Stimulated activated CD8-positive, alpha-beta memory T cell treated with anti-CD3 and anti-CD28 coated beads, Interleukin-2, amount 100 ng/mL, for 48 hours (primary cell): ENCODE measurements at places on chromosomes 6 and 20.

DNA sequence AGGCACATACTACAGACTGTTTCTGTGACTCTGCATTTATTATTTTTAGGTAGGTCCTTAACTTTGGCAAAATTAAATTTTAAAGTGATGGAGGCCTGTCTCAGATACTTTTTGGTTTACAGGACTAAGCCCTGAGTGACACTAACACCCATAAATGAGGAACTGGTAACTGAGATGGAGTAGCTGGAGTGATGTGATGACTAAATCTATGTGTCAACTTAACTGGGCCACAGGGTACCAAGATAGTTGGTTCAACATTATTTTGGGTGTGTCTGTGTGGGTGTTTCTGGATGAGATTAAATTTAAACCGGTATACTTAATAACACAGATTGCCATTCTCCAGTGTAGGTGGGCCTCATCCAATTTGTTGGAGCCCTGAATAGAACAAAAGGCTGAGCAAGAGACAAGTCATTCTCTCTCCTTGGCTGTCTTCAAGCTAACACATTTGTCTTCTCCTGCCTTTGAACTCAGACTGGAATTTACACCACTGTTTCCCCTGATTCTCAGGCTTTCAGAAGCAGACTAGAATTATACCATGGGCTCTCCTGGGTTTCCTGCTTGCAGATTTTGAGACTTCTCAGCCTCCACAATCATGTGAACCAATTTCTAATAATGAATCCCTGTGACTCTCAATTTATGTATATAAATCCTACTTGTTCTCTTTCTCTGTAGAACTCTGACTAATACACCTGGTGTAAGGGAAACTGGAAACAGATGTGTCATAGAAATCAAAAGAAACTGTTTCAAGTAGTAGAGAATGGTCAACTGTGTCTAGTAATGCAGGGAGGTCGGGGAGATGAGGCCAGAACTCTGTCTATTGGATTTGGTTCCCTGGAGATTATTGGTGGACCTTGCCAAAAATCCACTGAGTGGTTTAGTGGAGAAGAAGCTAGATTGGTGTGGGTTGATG, 579.2 kb downstream of the EPM2A start:
- no peak for DNase-seq

GRCh38 chr6:6688951-6689350, 100.4 kb downstream of the LY86 start:
- no peak for DNase-seq

- no peak for DNase-seq
Observed at GRCh38 chr6:9537381-9537780, 877.5 kb downstream of the TFAP2A start.

- no peak for DNase-seq
Observed at GRCh38 chr20:5197270-5197827, 70.5 kb downstream of the CDS2 start.

- no peak for DNase-seq
Observed at GRCh38 chr6:6747371-6747770, 158.9 kb downstream of the LY86 start.
